T-helper 22 cell (primary cell): ENCODE measurements at places on chromosomes 6 and 20.

DNA sequence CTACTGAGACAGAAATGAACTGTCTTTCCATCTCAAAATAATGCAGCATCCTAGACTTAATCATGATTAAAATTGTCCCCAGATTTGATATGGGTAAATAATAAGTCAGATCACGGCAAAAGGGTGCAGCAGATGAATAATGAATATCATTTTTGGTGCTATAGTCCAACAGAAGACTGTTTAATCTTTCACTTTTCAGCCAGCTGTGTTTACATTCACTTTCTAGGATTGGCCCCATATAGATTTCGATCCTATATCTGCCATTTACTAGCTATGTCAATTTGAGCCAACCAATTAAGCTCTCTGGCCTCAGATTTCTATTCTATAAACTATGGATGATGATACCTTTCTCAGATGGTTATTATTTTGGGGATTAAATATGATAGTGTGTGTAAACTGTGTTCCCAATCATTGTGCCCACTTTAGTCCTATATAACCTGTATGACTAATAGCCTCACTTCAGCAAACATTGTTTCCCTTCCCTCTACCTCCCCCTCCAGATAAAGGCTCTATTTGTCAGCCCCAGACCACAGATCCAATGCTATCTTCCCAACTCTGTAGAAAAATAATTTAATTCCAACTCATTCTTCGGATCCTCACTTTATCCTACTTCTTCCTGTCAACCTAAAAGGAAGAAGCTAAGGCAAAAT is 53.6 kb upstream of the NT5E start:
- DNase-seq, result no peak

GRCh38 chr6:94510877-94511276 is 1066.5 kb upstream of the MANEA start:
- no peak for DNase-seq

- no peak for DNase-seq
Observed at GRCh38 chr6:139871803-139872510, 497.5 kb upstream of the CITED2 start.

- DNase-seq, result no peak
Observed at GRCh38 chr20:12956303-12956702, 52.5 kb upstream of the SPTLC3 start.

GRCh38 chr20:38842026-38842425 is 36.5 kb downstream of the PPP1R16B start:
- no peak for DNase-seq

GRCh38 chr6:81204731-81205130 is 547.8 kb downstream of the TENT5A start:
- no peak for DNase-seq

- DNase-seq, result no peak
Observed at GRCh38 chr6:15804164-15805154, 141.6 kb upstream of the DTNBP1 start.

- no peak for DNase-seq
Observed at GRCh38 chr6:40880906-40881305, 158.1 kb downstream of the UNC5CL start.

- DNase-seq, result no peak
Observed at GRCh38 chr6:117025310-117025709, 148.3 kb downstream of the RFX6 start.

DNA sequence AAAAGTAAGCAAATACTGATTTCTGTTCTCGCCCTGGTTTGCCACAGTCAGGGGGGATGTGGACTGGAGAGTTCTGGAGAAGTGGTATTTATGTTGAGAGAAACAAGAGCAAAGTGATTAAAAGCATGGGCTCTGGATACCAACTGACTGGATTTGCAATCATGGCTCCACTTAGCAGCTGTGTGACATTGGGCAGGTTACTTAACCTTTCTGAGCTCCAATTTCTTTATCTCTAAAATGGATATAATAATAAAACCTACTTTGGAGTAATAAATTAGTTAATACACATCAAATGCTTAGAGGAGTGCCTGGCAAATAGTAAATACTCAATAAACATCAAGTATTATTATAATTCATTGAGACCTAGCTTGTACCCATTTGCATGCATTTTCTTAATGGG is 111.7 kb downstream of the CLIC5 start:
- DNase-seq, result no peak

DNA sequence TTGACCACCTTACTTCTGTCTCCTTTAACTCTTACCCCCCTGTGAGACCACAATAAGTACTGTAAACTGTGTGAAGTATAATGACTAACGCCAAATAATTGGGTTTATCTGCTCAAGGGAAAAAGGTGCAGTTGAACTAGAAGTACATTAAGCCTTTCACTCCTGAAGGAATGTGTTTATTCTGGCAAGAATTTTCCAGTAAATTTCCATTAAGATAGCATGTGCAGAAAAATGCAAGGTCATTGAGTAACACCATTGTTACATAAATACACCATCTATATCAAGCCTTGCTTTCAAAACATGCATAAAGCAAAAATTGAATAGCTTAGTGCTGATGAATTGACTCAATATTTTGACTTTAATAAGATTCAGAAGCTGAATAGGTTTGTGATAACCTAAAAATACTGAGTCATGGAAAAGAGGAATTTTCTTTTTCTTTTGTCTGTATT is 65.4 kb downstream of the ARHGAP18 start:
- DNase-seq, result no peak

- no peak for DNase-seq
Observed at GRCh38 chr6:5846889-5847288, 159.8 kb downstream of the NRN1 start.

DNA sequence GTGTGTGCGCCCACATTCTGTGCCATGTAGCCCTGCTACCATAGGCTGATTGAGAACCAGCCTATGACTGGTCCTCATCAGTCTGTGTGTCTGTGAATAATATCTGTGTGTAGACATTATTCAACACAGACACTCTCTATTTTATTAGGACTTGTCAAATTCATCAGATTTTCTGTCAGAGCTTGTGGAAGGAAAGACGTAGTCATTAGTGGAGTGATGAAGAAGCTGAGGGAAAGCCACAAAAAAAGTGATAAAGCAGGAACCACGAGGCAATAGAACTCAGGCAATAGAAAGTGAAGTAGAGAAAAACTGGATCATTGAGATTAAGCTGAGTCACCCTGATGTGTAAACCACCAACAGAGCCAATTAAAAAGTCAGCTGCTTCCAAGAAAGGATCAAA is 122.2 kb upstream of the MARCKS start:
- DNase-seq, result no peak

DNA sequence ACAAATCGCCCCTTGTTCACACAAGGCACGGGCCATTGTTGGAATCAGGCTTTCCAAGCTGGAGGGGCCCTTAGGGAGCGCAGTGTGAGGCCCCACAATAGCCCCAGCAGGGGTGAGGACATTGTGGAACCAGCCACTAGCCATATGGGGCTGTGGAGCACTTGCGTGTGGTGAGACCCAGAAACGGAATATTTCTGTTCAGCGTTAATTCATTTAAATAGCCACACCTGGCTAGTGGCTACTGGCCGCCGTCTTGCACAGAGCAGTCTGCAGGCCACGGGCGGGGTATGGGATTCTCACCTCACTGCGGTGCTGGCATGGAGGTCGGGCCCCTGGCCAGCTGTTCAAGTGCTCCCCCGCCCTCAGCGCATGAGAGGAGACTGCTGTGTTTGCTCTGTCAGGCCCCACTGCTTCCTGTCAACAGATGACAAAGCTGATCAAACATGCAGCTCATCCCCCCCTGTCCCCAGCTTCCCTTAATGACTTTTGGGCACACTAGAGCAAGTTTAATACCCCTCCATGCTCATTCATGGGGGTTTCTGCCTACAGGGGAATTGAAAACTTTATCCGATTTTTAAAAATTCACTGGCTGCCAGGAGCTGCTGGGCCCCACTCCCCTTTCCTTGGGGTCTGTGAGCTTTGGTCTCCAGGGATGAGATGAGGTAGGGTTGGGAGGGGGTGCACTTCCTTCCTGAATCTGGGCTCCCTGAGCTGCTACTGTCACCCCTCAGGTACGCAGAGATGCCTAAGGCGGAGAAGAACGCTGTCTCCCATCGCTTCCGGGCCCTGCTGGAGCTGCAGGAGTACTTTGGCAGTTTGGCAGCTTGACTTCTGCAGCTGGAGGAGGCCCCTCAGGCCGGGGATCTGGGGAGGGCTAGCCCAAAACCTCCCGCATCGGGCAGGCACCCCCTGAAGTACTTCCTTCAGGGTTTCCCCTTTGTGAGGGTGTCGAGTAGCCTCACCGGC is 13.6 kb downstream of the ITPA start:
- no peak for DNase-seq

GRCh38 chr6:137218917-137219663 is at the start of gene IFNGR1:
IFNGR1 (minus strand) TSS chr6:137219385; CDS start chr6:137219327, 58 bp downstream.
- DNase-seq, result peak; percentile 88

- DNase-seq, result no peak
Observed at GRCh38 chr6:139510040-139510790, 135.8 kb upstream of the CITED2 start.

GRCh38 chr6:24899997-24900325 is 35.8 kb downstream of the RIPOR2 start:
- DNase-seq, result no peak

- no peak for DNase-seq
Observed at GRCh38 chr6:7878401-7878964, 32.1 kb downstream of the TXNDC5 start.

GRCh38 chr6:52482903-52483670 is 62.9 kb downstream of the EFHC1 start:
- DNase-seq, result no peak

GRCh38 chr6:44559486-44560270 is 172.2 kb downstream of the CDC5L start:
- no peak for DNase-seq

DNA sequence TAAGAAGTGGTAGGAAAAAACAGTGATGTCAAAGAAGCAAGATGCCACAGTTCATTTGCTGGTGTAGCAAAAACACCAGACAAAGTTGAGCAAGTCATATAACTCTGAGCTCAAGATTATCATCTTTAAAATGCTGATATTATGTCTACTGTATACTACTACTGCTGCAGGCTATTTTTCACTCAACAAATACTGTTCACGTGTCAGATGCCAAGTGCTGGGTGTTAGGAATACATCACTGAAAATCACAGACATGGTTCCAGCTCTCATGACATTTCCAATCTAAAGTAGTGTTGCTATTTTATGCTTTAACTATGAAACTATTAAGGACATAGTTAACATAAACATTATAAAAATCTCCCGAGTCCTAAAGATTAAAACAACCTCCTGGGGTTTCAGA is 163.0 kb downstream of the NKAIN2 start:
- DNase-seq, result no peak

DNA sequence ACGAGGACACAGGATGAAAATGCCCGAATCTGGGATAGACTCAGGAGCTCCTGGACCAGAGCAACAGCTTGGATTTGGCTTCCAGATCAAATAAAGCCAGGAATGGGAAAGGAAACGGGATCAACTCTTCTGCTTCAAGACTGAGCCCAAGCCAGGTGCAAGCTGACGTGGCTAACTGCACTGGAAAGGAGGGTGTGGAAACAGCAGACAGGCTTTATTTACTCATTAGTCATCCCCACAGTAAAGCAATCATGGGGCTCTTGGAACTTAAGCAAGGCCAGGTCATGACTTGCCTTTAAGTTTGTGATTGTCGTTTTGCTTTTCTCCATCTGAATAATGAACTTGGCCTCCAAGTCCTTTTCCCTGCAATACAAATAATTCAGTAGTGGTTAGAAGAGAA is 45.2 kb downstream of the KIF16B start:
- DNase-seq, result no peak

GRCh38 chr6:111774346-111774703 is 98.9 kb downstream of the FYN start:
- DNase-seq, result no peak

GRCh38 chr6:152897807-152898399 is 84.9 kb downstream of the FBXO5 start:
- DNase-seq, result no peak

- DNase-seq, result no peak
Observed at GRCh38 chr6:107821591-107821990, 2.5 kb downstream of the SCML4 start.

GRCh38 chr6:28525496-28526039 is at the start of gene GPX5:
GPX5 (plus strand) TSS chr6:28525881; CDS start chr6:28526014, 133 bp downstream.
- no peak for DNase-seq

DNA sequence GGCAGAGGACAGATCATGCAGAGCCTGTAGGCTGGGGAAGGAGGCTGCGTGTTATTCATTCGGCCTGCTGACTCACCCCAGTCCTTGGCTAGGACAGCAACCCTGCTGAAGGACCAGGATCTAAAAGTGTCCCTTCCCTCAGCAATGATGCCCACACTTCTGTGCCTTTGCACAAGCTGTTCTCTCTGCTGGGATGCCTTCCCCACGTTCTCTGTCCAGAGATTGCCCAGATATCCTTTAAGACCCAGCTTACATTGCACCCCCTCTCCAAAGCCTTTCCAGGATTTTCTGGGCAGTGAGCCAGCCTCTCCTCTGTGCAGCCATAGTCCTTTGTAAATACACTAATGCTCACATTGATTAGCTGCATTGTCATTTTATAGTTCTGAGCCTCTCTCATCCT is 99.3 kb upstream of the CHD6 start:
- DNase-seq, result no peak

DNA sequence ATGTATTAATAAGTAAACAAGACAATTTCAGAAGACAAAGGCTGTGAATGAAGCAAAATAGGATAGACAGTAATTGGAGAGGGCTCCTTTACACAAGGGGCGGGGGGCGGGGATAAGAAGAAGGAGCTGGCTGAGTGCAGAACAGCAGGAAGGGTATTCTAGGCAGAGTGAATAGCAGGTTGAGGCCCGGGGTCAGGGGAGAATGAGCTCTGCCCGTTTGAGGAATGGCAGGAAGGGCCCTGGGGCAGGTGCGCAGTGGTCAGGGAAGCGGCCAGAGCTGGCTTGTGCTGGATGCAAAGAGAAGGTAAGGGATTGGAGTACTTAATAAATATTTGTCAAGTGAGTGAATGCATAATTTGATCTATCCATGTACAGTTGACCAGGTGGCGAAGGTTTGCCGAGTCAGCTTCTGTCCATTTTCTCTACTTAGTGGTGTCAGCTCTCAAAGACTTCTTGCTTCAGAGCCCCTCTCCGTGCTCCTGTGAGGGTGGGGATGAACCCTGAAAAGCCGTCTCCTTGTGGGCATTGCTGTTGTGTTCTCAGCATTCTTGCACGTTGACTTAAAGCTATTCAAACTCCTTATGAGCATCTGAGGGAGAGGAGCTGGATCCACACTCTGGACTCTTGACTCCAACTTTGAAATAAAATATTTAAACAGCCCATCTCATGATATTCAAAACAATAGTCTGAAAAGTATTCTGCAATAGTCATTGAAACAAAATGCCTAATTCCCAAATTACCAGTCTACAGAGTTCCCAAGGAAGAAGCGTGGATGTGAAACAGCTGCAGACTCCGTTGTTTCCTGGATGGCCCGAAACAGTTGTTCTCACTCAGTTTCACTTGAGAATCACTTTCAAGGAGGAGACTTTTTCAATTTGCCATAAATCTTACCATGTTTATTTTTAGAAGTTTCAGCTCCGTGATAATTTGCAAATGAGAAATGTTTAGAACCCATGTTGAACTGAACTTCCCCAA is 105.1 kb downstream of the EDN3 start:
- no peak for DNase-seq

- DNase-seq, result peak; percentile 56
Observed at GRCh38 chr6:26286168-26286877, 78.7 kb upstream of the BTN3A2 start.
